NCI-H1436 treated with DMSO at 0.1 percent for 48 hours (cell line): ENCODE measurements at places on chromosomes 1 and 21.

GRCh38 chr1:161705537-161705936, 1.5 kb upstream of the FCRLA start:
- DNase-seq: no peak

GRCh38 chr1:178645808-178646200, 79.2 kb upstream of the RALGPS2 start:
- DNase-seq: no peak

- DNase-seq: no peak
Observed at GRCh38 chr1:173717238-173717637, 2.5 kb downstream of the KLHL20 start.

DNA sequence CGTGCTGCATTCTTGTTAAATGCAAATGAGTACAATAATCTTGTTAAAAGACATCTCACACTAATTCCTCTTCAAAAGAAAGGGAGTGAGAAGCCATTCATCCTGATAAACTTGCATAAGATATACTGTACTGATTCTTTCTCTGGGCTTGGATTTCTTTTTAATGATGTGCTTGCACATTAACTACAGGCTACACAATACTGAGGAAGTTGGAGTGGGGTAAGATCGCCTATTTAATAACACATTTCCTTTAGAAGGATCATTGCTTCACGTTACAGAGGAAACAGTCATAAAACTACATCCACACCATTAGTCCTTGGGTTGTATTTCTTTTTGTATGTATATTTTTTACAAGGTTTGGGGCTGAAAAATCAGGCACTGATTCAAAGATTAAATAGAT, 36.6 kb downstream of the NRIP1 start:
- DNase-seq: peak; percentile 19

- DNase-seq: no peak
Observed at GRCh38 chr1:200856716-200857357, 15.9 kb upstream of the GPR25 start.

DNA sequence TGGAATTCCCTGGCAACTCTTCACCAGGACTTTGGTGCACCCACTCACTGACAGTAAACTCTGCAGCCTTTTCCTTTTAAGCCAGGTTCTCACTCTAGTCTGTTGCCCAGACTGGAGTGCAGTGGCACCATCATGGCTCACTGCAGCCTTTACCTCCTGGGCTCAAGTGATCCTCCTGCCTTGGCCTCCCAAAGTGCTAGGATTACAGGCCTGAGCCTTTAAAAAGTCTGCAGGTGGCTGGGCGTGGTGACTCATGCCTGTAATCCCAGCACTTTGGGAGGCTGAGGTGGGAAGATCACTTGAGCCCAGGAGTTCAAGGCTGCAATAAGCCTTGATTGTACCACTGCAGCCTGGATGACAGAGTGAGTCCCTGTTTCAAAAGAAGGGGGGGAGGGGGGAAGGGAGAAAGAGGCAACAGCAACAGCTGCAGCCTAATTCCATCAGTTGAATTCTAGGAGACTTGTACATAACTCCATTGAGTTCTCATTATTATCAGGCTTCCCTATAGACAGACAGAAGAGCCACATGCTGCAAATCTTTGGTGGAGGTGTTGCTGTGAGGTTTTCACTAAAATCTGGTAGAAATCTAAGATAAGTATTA, 8.1 kb upstream of the HNRNPR start:
- DNase-seq: no peak

- DNase-seq: no peak
Observed at GRCh38 chr1:46446646-46447498, 42.8 kb upstream of the DMBX1 start.

DNA sequence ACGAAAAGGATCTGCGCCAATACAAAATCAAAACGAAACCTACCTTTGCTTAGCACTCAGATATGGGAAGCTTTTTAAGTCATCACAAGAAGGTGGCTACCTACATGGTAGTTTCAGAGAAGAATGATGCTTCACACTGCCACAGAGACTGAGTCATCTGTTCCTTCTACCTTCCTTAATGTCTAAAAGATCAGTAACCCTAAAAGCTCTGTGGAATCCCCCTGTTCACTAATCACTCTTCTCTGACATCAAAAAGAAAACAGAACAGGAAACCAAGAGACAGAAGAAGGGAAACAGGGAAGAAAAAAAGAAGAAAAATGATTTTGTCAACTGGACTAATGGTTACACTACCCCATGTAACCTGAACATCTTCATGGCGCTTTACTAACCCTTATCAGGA, 177.2 kb downstream of the SMYD3 start:
- DNase-seq: no peak

DNA sequence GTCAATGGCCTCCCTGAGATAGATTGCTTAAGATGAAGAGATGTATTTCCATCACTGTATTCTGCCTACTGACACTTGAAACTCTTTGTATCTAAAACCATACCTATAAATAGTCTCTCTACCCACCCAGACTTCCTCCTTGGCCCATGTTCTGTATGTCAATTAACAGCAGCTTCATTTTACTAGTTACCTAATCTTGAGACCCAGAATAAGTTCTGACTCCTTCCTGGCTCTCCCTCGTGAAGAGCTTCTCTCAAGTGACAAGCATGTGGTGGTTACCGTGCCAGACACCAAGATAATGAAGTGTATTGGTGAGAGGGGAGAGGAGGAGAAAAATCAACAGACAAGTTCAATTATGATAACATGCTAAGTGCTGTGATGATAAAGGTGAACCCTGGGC, 128.8 kb upstream of the RAVER2 start:
- DNase-seq: no peak

GRCh38 chr1:186511761-186512637, 51.1 kb upstream of the PDC start:
- DNase-seq: no peak

- no peak for DNase-seq
Observed at GRCh38 chr1:198102454-198102827, 54.4 kb upstream of the NEK7 start.

- DNase-seq: no peak
Observed at GRCh38 chr1:198669023-198669698, 30.3 kb downstream of the PTPRC start.

- DNase-seq: no peak
Observed at GRCh38 chr1:172622541-172622940, 36.4 kb upstream of the FASLG start.

- DNase-seq: no peak
Observed at GRCh38 chr1:51218570-51218969, 17.5 kb upstream of the RNF11 start.

- DNase-seq: no peak
Observed at GRCh38 chr1:56429288-56429687, 150.1 kb downstream of the PLPP3 start.

- no peak for DNase-seq
Observed at GRCh38 chr1:37031429-37031828, 2.9 kb downstream of the GRIK3 start.

- no peak for DNase-seq
Observed at GRCh38 chr1:200525090-200525987, 95.2 kb downstream of the KIF14 start.

DNA sequence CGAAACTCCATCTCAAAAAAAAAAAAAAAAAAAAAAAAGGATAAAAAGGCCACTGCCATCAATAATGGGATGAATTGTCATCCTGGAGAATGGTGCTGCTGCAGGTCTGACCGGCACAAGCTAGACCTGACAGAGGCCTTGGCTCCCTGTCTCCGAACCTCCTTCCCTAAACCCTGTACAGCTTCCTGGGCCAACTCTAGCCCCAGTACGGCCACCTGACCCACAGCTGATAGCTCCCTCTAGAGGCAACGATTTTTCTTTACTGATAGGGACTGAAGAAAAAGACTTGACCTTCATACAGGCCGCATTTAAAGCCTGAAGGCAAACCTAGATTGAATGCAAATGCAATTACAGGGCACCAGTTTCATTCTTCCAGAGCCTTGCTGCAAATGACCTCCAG, 30.7 kb downstream of the NOL9 start:
- DNase-seq: no peak

GRCh38 chr1:178278916-178279686, 185.2 kb downstream of the RASAL2 start:
- DNase-seq: no peak

DNA sequence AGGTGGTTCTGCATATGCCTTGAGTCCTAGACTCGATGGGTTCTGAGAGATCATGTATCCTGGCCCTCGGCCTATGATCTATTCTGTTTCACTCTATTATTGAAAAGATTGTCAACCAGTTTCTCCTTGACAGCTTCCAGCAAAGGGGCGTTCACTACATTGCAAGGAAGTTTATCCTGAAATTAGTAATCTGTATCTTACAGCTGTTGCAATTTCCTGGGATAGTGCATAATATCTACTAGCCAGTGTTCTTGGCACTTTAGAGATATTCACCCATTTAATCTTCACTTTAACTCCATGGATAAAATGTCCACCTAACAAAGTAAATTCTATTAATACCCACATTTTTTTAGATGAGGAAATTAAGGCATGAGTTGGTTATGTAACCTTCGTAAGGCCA, 203.6 kb downstream of the TGFB2 start:
- no peak for DNase-seq
